ENCODE measurements at places on chromosomes 6 and 20.

DNA sequence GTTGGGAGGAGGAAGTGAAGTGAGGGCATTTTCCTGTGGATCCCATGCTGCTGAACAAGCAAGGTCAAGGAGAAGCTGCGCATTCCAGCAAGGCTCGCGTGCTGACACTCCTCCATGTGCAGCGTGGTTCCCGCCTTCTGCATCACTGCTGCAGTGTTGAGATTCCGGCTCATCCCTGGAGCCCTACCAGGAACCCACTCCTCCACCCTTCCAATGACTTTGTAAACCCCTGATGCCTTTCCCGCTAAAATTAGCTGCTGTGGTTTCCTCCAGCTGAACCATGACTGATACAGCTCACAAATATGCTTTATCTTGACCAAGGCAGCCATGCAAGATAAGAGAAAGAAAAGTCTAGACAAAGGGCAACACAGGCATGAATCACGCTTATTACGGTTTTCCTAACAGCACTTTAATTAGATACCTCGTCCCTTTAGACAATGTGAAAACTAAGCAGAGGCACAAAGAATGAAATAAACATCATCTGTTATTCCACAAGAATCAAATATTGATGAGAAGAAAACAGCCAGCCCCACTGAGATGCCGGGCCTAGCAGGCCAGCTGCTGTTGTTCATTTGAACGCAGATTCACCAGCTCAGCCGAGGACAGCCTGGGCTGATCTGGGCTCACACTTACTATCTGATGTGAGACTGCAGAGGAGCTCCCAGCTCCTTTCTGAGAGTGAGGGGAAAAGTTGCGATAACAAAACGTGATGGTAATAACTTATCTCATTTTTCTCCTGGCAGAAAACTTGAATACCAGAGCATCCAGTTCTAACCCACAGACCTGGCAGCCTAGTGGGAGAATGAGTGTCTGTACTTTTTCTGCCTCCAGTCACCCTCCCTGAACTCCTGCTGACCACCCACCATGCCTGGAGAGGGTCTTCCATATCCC, 14.2 kb upstream of the BNIP5 start:
- peak; percentile 43 for DNase-seq

DNA sequence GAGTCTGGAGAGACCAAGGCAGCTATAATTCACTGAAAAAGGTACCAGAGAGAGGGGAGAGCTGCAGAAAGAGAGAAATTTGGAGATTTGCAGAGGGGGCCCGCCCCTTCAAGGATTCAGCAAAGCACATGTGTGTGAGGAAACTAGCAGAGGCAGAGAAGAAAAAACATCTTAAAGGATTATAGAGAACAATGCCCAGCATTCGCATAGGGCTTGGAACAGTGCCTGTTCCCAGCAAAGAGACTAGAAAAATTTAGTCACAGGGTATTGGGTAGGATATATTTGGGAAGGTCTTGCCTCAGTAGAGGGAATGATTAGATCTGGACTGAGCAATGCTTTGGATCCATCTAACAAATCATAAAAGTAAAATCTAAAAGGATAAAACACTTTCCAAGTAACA, 44.0 kb downstream of the SRPK1 start:
- no peak for DNase-seq

- DNase-seq = no peak
Observed at GRCh38 chr6:37262446-37263026, 4.6 kb upstream of the TMEM217 start.

- no peak for DNase-seq
Observed at GRCh38 chr6:93927731-93928130, 508.4 kb upstream of the EPHA7 start.

DNA sequence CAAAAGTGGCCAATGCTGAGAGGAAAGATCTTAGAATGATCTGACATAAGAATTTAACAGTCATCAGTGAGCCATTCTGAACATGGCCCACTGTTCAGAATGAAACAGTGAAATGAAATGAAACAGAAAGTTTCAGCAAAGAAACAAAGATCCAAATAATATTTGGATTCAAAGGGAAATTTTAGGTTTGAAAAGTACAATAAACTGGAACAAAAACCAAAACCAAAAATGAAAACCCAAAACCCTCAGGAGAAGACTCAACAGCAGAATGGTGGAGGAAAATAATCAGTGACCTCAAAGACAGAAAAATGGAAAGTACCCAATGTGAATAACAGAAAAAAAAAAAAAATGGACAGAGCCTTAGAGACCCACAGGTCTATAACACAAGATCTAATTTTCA, 66.1 kb upstream of the EMILIN3 start:
- no peak for DNase-seq

DNA sequence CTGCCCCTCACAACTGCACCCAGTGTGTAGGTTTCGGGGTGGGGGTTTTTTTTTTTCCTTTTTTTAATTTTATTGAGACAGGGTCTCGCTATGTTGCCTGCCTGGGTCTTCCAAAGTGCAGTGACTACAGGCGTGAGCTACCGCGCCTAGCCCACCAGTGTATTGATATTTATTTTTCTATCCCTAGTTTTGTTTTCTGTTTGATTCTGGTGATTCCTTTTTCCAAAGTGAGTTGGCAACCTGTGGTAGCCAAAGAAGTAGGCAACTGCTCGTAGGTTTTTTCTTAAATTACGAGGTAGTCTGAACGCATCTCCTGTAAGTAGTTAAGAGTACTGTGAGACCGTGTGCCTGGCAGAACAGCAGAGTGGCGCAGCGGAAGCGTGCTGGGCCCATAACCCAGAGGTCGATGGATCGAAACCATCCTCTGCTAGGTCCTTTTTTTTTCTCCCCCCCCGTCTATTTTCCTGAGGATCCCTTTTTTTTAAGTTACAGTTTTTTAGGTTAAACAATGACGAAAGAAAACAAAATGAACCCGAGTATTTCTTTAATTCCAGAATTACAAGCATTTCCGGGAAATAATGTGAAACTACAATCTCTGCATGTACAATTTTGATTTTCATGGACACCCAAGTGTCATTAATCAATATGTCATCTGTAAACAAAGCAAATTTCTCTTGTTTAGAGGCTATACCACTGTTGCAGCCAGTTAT, 78.7 kb upstream of the BTN3A2 start:
- peak; percentile 60 for DNase-seq

DNA sequence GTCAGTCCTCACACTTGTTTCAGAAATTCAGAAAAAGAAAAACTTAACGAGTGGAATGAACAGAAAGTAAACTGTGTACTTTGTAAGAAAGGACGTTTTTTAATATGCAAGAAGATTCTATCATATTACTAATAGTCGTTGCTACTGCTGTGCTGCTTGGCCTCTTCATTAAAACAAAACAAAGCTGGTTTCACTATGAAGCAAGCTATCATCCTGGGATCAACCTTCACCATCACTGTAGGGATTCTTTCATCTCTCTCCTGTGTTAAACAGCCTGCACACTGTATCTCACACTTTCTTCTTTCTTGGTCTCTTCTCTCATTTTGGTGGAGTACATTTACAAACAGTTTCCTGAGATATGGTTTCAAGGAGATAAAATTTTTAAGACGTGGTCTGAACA, 284.2 kb downstream of the BTBD9 start:
- no peak for DNase-seq

GRCh38 chr6:157785636-157786035, 37.4 kb upstream of the SNX9 start:
- DNase-seq = no peak

DNA sequence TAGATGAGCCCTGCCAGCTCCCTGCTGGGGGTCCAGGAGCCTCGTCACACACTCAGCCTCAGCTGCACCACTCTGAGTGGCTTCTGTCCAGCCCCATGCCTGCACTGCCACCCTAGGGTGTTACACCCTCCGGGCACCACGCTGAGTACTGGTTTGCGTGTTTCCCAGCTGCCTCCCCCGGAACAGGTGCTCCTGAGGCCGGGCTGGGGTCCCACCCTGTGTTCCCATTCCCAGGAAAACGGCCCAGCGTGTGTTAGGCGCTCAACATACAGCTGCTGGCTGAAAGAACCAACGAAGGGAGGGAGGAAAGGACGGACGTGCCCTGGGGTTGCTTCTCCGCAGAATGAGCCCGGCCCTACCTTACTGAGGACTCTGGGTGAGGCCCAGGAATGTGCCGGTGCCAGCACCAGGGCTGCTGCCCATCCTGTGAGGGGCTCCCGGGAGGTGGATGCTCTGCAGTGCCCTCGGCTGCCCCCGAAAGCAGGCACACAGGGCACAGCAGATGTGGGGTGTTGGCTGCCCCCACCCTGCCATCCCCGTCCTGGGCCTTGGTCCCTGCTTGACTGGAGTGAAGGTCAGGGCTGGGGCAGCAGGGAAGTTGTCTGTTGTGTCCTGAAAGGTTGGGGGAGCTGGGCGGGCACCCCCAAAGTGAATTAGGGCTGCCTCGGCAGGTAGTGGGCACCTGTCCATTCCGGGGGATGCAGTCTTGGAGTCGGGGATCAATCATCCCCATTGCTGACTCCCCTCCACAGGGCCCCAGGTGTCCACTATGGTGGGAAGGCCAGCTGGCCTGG, 16.3 kb downstream of the LAMA5 start:
- DNase-seq = no peak

- no peak for DNase-seq
Observed at GRCh38 chr6:56169366-56169765, 78.0 kb downstream of the COL21A1 start.

GRCh38 chr6:150764334-150765066, 101.0 kb upstream of the MTHFD1L start:
- no peak for DNase-seq

DNA sequence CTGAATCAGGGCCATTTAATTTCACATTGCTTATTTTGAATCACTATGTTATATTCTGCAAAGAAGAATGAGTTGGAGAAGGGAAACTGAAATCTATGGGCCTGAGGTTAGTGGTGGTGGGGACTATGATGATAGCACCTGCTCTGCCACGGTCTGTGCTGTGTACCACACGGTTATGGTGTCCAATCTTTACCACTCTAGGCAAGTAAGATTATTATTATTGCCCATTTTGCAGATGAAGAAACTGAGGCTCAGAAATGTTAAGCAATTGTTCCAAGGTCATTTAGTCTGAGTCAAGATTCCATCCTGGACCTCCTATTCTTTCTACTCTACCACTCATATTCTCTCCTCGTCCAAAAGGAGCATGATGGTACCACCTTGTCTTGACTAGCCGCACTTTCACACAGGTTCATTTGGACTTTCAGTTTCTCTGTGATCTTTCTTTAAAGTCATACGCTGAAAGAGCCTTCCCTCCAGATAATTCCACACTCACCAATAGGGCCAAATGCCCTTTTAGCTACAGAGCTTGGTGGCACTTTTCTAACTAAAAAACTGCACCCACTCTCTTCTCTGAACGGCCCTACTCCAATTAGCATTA, 56.2 kb downstream of the GFOD1 start:
- DNase-seq = no peak

GRCh38 chr6:154359161-154359574, 2.6 kb upstream of the IPCEF1 start:
- DNase-seq = peak; percentile 12

GRCh38 chr6:154356113-154356512, 490 bp downstream of the IPCEF1 start:
- DNase-seq = no peak

- DNase-seq = no peak
Observed at GRCh38 chr6:161435748-161436070, 161.8 kb upstream of the AGPAT4 start.

DNA sequence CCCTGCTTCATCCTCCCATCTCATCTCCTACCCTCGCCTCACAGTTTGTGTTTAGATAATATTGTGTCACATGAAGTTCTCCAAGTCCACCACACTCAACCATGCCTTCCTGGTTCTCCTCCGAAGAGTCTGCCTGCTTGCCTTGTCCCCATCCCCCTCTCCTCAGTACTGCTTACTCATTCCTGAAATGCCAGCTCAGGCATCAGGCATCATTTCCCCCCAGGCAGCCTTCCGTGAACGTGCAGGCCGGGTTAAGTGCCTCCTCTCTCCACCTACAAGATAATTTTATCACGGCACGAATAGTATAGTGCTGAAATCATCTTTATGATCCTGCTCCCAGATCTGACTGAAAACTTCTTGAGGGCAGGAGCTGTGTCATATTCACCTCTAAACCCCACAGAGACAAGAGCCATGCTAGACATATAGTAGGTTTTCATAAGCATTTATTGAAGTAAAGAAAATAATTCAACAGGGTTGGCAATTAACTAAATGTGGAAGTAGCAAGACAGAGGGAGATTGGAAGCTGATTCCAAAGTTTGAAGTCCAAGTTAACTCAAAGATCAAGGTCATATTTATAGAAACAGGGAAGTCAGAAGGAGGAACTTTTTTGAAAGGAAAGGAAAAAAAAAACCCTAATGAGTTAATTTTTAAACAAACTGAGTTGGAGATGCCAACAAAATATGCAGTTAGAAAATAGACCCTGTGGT, 48.7 kb upstream of the BMP2 start:
- no peak for DNase-seq

DNA sequence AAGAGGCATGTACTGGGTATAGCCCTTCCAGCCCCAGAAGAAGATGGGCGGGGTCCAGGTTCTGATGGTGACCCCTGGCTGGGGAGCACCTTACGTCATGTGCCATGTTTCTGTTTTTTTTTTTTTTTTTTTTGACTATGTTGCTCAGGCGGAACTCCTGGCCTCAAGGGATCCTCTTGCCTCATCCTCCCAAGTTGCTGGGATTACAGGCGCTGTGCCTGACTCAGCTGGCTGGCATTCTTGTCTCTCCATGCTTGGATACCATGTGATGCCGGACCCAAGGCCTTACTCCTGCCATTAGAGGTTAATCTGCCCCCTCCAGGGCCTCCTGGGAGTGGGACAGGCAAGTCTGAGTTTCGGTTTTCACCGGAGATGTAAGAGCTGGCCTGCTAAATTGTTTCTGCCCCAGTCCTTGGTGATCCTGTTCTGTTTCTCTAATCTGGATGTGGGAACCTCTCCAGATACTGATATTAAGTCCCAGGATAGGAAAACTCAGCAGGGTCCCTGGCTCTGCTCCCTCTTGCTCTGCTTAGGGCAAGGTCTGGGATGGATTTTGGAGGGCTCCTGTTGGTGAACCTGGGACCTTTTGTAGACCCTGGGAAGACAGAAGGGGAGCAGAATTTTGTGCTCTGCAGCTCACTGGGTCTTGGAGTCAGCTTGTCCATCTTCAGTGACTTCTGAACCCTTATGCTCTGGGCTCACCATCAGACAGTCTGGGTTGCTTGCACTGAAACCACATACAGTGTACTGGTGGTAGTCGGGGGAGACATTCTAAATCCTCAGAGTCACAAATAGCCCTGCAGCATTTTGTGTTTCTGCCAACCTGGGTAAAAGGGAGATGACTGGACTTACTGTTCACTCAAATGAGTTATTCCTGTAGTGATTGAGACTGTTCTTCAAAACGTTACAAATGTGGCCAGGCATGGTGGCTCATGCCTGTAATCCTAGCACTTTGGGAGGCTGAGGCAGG, 45.1 kb downstream of the PTK7 start:
- DNase-seq = peak; percentile 76

GRCh38 chr6:121791396-121792315, 356.2 kb downstream of the GJA1 start:
- DNase-seq = peak; percentile 34

Data from AG08395 (cell line).